ENCODE measurements at places on chromosomes 1 and 21. TPM values are rescaled to one million over a fixed set of nuclear protein-coding genes. Genes with fewer than 3 reads are reported as not detected.
A peak's percentile ranks its signal among the peaks of the same experiment; 100 is the strongest.

CYP4Z1 gene
- polyA plus RNA-seq: not detected

GRCh38 chr1:1842360-1843146 is 48.3 kb downstream of the GNB1 start:
- DNase-seq: no peak

- DNase-seq: no peak
Measured at GRCh38 chr1:202756391-202756790, 46.1 kb upstream of the SYT2 start.

- no peak for DNase-seq
Measured at GRCh38 chr21:25422610-25423608, 184.4 kb downstream of the MRPL39 start.

DNA sequence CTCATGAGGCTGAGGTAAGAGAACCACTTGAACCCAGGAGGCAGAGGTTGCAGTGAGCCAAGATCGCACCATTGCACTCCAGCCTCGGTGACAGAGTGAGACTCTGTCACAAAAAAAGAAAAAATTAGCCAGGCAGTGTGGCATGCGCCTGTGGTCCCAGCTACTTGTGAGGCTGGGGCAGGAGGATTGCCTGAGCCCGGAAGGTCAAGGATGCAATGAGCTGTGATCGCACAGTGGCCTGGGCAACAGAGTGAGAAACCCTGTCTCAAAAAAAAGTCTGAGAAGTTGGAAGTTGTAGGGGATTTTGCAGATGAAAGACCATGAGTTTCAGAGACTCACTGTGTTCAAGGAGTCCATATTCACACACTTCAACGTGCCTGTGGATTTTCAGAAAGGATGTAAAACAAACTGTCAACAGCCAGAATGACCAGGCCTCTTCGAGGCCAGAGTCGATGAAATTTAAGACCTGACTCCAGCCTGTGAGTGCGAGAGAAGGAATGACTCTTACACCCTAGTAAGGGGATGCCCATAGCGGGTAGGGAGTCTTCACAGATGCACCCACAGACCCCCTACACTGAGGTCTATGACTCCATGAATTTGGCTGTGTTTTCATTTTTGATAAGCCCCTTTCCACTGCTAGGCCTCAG is 2.2 kb downstream of the S100A13 start:
- DNase-seq: no peak

DNA sequence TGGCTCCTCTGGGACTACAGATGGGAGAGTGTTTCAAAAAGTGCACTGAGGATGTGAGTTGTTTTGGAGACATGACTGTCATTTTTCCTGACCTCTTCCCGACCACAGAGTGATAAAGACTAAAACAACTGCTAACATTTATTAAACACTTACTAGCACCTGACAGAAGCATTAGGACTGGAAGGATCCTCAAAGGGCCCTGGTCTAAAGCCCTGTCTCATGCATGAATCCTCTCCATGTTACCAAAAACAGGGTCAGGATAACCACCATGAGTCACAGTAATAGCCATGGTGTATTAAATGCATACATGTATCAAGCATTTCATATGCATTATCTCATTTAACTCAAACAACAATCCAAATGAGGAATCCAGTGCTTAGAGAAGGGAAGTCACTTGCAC is 11.5 kb downstream of the CYB5RL start:
- no peak for DNase-seq

YOD1 gene
- polyA plus RNA-seq: 2.5 TPM

DNA sequence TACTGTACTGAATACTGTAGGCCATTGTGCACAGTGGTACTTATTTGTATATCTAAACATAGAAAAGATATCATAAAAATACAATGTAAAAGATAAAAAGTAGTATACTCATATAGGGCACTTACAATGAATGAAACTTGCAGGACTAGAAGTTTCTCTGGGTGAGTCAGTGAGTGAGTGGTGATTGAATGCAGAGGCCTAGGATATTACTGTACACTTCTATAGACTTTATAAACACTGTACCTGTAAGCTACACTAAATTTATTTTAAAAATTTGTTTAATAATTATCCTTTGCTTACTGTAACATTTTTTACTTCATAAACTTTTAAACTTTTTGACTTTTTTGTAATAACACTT is 82.5 kb downstream of the FGGY start:
- no peak for DNase-seq

LDLRAD1 gene
- not detected for polyA plus RNA-seq

DNA sequence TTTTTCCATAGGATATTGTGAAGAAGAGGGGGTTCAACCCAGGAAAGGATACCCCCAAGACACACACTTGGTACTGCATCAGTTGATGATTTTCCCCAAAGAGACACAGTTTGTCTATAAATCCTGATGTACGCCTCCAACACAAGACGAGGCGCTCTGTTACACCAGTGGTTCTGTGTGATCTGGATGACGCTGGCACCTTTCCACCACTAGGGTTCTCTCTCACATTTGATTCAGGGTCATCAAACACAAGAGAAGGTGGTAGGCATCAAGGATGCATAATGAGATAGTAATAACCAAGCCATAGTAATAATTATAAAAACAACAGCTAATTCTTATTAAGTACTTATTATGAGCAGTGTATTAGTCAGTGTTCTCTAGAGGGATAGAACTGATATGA is 508.8 kb upstream of the ZP4 start:
- no peak for DNase-seq

GRCh38 chr1:235670157-235670776 is 20.7 kb upstream of the GNG4 start:
- no peak for DNase-seq

GRCh38 chr1:152873495-152873894 is 4.6 kb upstream of the SMCP start:
- DNase-seq: no peak

TFF1 gene
- not detected for polyA plus RNA-seq

GRCh38 chr1:67795179-67795912 is 37.9 kb downstream of the GNG12 start:
- DNase-seq: no peak

- DNase-seq: peak; percentile 47
Measured at GRCh38 chr1:219710529-219711194, 97.8 kb upstream of the ZC3H11B start.

DNTTIP2 gene
- polyA plus RNA-seq: 16.7 TPM

STIL gene
- 6.3 TPM for polyA plus RNA-seq

- no peak for DNase-seq
Measured at GRCh38 chr21:28458446-28458845, 534.2 kb downstream of the LTN1 start.

DNA sequence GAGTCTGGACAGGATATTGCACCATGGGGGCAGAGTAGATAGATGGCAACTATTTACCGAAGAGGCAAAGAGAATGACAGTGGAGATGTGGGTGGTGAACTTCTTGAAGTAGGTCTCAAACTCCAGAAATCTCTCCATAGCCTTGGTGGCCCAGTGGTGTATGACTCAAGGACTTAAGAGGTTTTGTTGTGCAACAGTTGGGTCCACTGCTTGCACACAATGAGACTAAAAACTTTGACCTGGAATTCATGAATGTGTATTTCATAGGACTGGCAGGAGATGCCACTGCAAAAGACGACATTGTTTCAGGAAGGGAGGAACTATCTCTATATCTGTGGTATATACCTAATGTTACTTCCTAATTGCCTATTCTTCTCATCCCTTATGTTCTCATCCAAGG is 75.9 kb downstream of the ZSCAN20 start:
- DNase-seq: no peak

SLFNL1 gene
- polyA plus RNA-seq: 0.10 TPM

RNF187 gene
- polyA plus RNA-seq: 106 TPM

GRCh38 chr1:30911059-30911954 is 2.7 kb upstream of the SDC3 start:
- DNase-seq: no peak

GRCh38 chr21:31897311-31897710 is 24.5 kb downstream of the HUNK start:
- peak; percentile 44 for DNase-seq

OR14K1 gene
- polyA plus RNA-seq: not detected

GRCh38 chr1:66730462-66730861 is 21.8 kb upstream of the DYNLT5 start:
- no peak for DNase-seq

- no peak for DNase-seq
Measured at GRCh38 chr1:227166559-227166958, 151.7 kb downstream of the CDC42BPA start.

- no peak for DNase-seq
Measured at GRCh38 chr1:69220672-69221071, 347.1 kb upstream of the LRRC7 start.

DNA sequence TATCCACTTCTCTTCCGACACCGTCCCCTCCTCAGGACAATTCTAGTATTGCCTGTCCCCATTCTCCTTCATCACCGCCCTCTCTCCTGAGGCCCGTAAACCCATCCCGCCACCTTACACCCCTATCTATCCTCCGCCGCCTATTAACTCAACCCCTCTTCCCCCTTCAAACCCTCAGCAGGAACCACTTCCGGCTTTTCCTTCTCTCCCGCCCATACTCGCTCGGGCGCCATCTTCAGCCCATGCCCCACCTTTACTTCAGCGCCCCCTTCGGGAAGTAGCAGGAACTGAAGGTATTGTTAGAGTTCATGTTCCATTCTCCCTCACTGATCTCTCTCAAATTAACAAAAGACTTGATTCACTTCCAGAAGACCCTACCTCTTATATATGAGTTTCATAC is 31.6 kb downstream of the VN1R5 start:
- no peak for DNase-seq

DNA sequence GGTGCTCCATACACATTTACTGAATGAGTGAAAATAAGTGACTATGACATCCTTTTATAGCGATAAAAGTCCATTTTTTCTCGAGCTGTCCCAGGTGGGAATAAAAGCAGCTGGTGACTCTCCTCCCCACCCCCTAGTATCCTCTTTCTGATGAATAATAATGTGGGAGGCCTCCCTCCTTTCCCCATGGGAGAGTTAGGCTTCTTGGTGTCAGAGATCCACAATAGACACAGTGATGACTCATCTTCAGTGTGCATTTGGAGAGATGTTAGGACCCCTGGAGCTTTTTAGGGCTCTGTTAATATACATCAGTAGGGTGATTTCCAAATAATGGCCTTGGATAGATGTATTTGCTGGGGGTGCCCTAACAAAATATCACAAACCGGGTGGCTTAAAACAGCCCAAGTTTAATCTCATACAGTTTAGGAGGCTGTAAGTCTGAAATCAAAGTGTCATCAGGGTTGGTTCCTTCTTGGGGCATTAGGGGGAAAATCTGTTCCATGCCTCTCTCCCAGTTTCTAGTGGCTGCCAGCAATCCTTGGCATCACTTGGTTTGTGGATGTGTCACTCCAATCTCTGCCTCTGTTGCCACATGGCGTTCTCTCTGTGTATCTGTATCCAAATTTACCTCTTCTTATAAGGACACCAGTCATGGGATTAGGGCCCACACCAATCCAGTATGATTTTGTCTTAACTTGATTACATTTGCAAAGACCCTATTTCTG is 4.4 kb upstream of the PHC2 start:
- no peak for DNase-seq

PPIE gene
- 66.1 TPM for polyA plus RNA-seq

- no peak for DNase-seq
Measured at GRCh38 chr1:244496186-244496585, 35.1 kb downstream of the CATSPERE start.

- no peak for DNase-seq
Measured at GRCh38 chr1:215890438-215890837, 323.3 kb downstream of the KCTD3 start.

DNA sequence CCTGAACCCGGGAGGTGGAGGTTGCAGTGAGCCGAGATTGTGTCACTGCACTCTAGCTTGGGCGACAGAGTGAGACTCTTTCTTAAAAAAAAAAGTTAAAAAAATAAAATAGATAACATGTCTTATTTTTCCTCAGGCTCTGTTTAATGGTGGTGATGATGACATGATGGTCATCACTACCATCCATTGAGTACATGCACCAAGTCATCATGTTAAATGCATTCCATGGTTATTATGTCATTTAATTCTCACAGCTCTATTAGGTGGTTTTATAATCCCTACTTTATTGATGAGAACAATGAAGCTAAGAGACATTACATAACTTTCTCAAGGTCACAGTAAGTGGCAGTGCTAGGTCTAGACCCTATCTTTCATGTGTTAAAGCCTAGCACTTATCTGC is 34.4 kb upstream of the MAB21L3 start:
- DNase-seq: no peak

UBASH3A gene
- not detected for polyA plus RNA-seq

DNA sequence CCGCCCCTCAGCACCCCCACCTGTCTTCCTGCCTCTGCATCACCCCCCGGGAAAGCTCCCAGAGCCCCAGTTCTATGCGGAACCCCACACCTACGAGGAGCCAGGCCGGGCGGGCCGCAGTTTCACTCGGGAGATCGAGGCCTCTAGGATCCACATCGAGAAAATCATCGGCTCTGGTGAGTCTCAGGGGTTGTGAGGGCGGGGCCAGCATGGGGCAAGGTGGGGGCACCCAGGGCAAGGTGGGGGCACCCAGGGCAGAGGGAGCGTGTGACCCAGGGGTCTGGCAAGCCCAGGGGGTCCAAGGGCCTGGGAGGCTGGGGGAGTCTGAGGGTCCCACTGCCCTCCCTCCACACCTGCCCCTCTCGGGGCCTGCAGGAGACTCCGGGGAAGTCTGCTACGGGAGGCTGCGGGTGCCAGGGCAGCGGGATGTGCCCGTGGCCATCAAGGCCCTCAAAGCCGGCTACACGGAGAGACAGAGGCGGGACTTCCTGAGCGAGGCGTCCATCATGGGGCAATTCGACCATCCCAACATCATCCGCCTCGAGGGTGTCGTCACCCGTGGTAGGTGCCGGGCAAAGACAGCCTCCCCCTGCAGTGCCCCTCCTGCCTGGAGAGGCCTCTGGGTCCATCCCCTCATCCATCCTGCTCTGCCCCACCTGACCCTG is 34.1 kb downstream of the EPHA8 start:
- DNase-seq: no peak

DNA sequence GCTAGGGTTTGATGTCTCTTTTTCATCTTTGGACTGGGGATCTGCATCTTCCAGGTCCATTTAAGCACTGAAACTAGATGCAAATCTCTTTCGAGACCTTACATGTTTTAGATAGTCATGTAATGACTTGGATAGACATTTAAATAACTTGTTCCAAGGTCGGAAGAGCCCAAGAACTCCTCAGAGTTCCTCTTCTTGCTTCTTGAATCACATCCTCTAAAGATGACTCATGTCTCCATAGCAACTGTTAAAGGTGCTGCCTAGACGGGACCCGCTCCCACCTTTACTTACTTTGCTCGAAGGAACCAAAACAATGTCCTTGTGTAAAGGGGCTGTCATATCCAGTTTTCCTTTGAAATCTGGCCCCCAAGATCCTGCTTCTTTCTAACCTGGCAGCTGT is 130.0 kb downstream of the EDEM3 start:
- no peak for DNase-seq

- DNase-seq: peak; percentile 70
Measured at GRCh38 chr1:153506831-153507413, 28.9 kb downstream of the S100A6 start.

TRPM2 gene
- polyA plus RNA-seq: not detected

DNA sequence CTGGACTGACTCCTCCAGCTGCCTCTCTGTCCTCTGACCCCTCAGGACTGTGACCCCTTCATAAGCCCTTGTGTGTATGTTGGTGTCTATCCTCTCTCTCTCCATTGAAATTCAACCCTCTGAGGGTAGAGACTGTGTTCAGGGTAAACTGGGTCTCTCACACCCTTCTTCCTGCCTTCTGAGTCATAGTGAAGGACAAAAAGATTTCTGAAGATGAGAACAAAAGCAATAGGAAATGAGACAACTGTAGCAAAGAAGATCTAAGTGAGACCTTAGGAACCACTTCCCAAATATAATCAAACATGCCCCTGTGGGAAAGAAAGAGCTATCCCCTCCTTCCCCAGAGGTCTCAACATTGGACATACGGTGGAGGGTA is 16.9 kb downstream of the NUAK2 start:
- no peak for DNase-seq
